Activated CD8-positive, alpha-beta T cell treated with anti-CD3 and anti-CD28 coated beads, Interleukin-2, amount 10 ng/mL, durations not matched to agents 7 days and 5 days (primary cell): ENCODE measurements at places on chromosomes 13 and 19. TPM values are rescaled to one million over a fixed set of nuclear protein-coding genes. Genes with fewer than 3 reads are reported as not detected.

Gene ZNF284
- total RNA-seq, result 2.2 TPM

Gene ZNF541
- total RNA-seq, result 0.10 TPM

Gene IL11
- 0.26 TPM for total RNA-seq

Gene CSNK1G2
- total RNA-seq, result 105 TPM

Gene NLRP7
- total RNA-seq, result not detected

Gene FAM216B
- total RNA-seq, result not detected

Gene DBP
- 17.3 TPM for total RNA-seq

Gene FUT1
- total RNA-seq, result 0.26 TPM

Gene RNF113B
- not detected for total RNA-seq

Gene ZNF829
- total RNA-seq, result 5.7 TPM

Gene HIF3A
- total RNA-seq, result not detected

Gene ANKLE1
- total RNA-seq, result 13.8 TPM

Gene PSG5
- total RNA-seq, result not detected

Gene SYMPK
- 98.3 TPM for total RNA-seq

Gene NCAN
- not detected for total RNA-seq

Gene CYP2A6
- not detected for total RNA-seq

Gene TMEM190
- not detected for total RNA-seq

Gene LILRB4
- not detected for total RNA-seq

Gene GNG7
- total RNA-seq, result 0.13 TPM

Gene EDNRB
- total RNA-seq, result not detected

Gene PLEKHA4
- total RNA-seq, result 4.6 TPM

Gene DHDH
- 1.9 TPM for total RNA-seq

Gene IGFL1
- not detected for total RNA-seq

Gene RAD23A
- 140 TPM for total RNA-seq

Gene ONECUT3
- not detected for total RNA-seq

Gene ADPRHL1
- 0.87 TPM for total RNA-seq

Gene TYROBP
- 0.52 TPM for total RNA-seq

Gene RUVBL2
- total RNA-seq, result 105 TPM

Gene WDR88
- total RNA-seq, result not detected

Gene LYPD4
- total RNA-seq, result not detected

Gene OR10H1
- not detected for total RNA-seq
